Adipocyte (in vitro differentiated cells): ENCODE measurements at places on chromosomes 16 and 17.
A peak's percentile ranks its signal among the peaks of the same experiment; 100 is the strongest.

GRCh38 chr16:55954906-55955305 is 79.7 kb upstream of the CES5A start:
- DNase-seq: no peak

- DNase-seq: peak; percentile 24
Measured at GRCh38 chr16:24988129-24988518, 27.0 kb downstream of the ARHGAP17 start.

DNA sequence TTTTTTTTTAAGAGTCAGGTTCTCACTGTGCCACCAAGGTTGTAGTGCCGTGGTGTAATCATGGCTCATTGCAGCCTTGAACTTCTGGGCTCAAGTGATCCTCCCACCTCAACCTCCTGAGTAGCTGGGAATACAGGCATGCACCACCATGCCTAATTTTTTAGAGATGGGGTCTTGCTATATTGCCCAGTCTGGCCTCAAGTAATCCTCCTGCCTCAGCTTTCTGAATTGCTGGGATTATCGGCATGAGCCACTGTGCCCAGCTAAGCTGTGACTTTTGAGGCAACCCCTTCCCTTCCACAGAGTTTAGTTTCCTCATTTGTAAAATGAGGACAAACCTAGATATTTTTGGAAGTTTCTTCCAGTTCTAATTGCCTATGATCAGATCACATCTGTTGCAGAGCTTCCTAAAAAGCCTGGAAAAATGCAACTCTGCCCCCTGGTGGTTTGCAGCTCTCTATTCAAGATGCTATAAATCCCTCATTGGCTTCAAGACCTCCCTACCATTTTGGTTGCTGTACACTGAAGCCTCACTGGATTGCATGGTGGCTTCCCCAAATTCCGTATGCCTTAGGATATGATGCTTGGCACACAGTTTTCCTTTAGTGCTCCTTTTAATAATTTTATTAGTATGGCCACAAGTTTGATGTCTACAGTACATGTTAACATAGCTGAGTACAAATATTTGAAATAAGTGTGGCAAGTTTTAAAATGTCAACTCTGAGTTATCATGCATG is 19.3 kb downstream of the GDE1 start:
- DNase-seq: peak; percentile 82

GRCh38 chr17:11028349-11028748 is 190.5 kb upstream of the PIRT start:
- no peak for DNase-seq

GRCh38 chr16:73610605-73611156 is 562.8 kb upstream of the ZFHX3 start:
- DNase-seq: no peak

DNA sequence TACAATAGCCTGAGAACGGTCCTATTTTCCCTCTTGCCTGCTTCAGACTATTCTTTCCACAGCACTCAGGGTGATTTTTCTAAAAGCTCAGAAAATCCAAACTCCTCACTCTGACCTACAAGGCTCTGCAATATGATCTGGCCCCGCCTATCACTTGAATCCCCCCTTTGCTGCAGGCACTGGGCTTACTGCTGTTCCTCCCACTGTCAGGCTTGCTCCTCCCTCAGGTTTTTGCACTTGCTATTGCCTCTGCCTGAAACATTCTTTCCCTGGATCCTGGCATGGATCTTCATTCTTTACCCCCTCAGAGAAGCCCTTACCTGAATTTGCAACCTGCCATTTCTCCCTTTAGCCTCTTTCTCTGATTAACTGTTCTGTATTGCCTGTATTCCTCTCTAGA is 52.3 kb downstream of the RPGRIP1L start:
- no peak for DNase-seq

DNA sequence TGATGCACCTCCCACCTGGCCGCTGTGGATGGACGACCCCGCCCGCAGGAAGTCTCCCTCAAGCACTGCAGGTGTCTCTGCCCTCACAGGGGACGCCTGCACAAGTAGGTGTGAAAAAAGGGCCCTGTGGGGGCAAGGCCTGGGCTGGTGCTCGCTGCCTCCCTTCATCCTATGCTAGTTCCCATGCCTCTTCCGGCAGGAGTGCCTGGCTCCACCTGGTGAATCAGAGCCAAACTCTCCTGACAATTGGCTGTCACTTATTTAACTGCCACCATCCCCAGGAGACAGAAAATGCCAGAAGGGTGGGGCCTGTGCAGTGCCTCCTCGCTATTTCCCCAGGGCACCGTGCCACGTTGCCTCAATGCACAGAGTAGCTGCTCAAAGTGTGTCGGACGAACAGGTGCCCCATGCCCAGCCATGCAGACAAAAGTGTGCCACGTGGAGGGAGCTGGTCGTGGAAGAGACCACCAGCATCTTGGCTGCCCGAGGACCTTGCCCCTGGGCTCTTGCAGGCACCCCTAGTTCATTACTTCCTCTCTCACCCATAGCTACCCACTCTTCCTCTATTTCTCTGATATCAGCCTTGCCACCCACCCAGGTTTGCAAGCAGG is 170.7 kb downstream of the SEC14L1 start:
- DNase-seq: no peak

DNA sequence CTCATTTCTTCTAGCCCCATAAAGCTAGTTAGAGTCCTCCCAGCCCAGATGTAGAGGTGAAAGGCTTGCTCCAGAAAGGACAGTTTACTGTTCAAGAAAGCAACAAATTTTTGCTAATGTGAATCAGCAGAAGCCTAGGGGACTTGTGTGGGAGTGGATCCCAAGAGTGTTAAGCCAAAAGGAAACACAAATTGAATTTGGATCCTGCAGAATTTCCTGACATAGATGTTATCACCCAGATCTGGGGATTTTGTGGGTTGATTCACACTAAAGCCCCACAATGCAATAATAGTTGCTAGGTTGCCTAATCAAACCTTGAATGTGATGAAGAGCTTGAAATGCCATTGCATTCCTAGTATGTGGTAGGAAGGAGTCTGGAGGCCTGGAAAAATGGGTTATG is 135.2 kb upstream of the HS3ST3A1 start:
- DNase-seq: peak; percentile 53

DNA sequence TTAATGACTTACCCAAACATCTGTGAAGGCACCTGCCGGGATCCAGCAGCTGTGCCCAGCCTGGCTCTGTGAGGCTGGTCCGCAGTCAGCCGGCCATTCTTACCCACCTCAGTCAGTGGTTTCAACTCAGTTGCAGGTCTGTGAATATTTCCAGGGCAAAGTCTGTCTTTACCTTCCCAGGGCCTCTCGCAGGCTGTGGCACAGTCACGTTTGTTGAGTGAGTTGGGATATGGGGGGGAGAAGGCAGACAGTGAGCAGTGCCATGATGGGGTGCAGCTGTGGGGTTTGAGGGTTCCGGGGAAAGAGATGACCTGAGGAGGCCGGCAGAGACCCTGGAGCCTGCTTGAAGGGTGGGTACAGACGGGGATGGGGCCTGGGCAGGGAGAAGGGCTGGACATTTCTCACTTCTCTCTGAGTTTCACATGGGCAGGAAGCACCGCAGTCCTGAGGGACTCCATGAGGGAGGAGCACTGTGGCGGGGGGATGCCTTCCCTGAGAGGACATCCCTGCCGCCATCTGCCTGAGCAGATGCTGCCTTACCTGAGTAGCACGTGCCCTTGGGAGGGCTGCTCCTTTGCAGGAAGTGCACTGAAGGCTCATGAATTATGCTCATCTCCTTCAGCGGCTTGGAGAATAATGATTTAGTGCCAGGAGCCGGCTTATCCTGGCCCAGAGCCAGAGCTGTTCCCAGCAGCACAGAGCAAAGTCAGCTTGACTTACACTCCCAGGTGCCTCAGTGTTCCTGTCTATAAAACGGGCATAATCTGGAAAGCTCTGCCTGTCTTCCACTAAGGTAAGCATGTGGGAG is 48.1 kb downstream of the KSR1 start:
- DNase-seq: no peak

- DNase-seq: no peak
Measured at GRCh38 chr17:40545660-40546059, 19.6 kb downstream of the CCR7 start.

DNA sequence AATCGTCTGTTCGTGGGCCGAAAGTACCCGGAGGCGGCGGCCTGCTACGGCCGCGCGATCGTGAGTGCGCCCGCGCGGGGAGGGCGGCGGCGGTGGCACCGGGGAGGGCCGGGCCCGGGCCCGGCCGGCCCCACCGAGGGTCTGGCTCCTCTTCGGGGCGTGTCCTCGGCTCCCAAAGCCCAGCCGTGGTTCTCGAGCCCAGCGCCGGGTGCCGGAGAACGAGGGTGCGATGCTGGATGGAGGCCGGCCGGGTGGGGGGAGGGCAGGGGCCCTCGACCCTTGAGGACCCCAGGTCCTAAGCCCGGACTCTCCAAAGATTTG is 375 bp downstream of the STUB1 start:
- DNase-seq: no peak

- no peak for DNase-seq
Measured at GRCh38 chr16:24088767-24089166, 167.4 kb upstream of the CACNG3 start.

GRCh38 chr16:66581246-66581952 is 2.1 kb downstream of the CMTM2 start:
- peak; percentile 46 for DNase-seq

DNA sequence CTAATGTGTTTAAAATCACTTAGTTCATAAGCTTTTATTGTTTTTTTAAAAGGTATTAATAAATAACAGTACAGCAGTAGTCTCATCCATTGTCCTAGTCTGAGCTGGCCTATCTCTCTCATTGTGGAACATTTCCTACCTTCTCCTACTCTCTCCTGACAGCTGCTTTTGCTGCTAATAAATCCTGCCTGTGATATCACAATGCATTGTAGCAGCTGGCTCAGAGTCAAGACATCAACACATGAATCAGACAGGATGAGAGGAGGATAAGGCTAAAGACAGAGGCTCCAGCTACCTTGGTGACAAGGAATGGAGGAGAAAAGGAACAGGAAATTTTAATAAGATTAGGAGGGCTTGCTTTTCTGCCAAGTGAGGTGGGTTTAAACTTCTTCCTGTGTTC is 626.1 kb downstream of the HS3ST4 start:
- DNase-seq: no peak

DNA sequence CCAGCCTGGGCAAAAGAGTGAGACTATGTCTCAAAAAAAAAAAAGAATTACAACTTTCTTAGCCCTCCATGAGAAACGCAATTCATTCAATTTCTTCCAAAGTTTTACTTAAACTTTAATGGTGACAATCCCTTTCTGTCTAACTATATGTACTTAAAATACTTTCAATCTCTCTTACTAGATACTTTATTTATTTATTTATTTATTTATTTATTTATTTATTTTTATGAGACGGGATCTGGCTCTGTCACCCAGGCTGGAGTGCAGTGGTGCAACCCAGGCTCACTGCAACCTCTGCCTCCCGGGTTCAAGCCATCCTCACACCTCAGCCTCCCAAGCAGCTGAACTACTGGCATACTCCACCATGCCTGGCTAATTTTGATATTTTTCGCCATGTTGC is 108.1 kb downstream of the SPAG9 start:
- no peak for DNase-seq

- peak; percentile 83 for DNase-seq
Measured at GRCh38 chr16:56600398-56600999, 7.9 kb upstream of the MT2A start.

GRCh38 chr17:65553646-65554552 is 7.5 kb downstream of the AXIN2 start:
- peak; percentile 77 for DNase-seq

- no peak for DNase-seq
Measured at GRCh38 chr16:61579195-61579594, 457.0 kb downstream of the CDH8 start.

DNA sequence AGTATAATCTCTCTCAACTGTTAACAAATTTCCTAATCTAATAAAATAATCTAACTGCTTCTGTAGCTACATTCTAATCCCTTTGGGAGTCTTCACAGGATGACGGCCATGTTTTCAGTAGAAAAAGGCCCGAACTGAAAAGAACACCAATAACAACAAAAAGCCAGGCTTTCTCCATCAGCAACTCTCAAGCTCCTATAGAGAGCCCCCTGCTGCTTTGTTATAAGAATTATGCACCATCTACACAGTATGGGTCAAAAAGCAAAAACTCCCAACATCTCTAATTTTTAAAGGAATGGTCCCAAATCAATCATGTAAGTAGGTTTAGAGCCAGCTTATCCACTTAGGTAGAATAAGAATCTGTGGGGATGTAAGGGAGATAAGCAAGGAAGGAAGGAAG is 163.6 kb upstream of the C17orf78 start:
- DNase-seq: peak; percentile 24

DNA sequence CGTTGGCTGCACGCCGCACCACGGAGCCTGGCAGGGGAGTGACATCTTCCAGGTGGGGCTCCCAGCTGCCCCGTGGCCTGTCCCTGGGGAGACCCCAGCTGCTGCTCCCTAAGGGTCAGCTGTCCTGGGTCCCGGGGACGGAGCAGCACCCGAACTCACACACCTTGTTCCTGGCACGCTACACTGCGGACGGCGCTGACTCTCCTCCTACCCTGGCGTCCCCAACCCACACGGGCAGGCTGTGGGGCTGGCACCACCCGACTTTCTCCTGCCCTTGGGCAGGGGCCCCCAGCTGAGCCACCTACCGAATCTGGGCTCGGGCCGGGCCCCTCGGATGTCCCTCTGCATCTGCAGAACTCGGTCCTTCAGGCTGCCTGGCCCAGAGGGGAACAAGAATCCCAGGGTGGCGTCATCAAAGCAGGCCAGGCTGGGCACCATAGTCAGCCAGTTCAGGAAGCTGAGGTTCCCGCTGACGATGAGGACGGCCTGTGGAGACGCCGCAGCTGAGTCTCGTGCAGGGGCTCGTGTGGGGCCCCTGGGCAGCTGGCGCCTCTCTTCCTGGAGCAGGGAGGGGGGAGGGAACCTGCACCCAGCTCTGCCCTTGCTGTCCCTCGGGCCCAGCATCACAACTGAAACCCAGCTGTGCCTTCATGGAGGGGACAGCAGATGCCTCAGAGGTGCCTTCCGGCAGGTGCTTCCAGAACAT is 70.5 kb upstream of the GNG13 start:
- DNase-seq: no peak

GRCh38 chr17:70190959-70191805 is 21.9 kb downstream of the KCNJ2 start:
- no peak for DNase-seq

DNA sequence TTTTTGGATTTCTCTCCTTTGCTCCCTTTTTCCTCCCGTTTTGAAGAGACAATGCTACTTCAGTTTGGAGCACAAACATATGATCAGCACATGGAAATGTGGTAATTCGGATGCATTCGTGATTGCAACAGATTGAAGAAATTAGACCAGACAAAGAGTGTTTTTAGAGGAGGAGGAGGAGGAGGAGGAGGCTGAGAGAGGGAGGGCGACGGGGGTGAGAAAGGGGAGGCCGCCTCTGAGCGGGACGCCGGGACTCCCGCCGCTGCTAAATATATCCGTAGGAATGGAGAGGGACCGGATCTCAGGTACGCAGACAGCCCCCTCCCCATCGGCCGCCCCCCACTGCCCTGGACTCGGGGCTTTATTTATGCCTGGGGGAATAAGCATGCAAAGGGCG is 179.3 kb downstream of the SEC14L1 start:
- peak; percentile 86 for DNase-seq

- DNase-seq: no peak
Measured at GRCh38 chr16:88456356-88457292, 3.5 kb downstream of the ZFPM1 start.
